ENCODE measurements at places on chromosomes 6 and 20.

GRCh38 chr6:15358579-15359327 lies 112.9 kb downstream of the JARID2 start:
- no peak for DNase-seq
- no peaks in the 10 kb centered on the region for H3K27me3 ChIP-seq
- H3K27ac ChIP-seq = peak overlapping the region; percentile 16
- peaks cover 36% of the 10 kb centered on the region for H3K4me1 ChIP-seq

- no peaks in the 10 kb centered on the region for H3K36me3 ChIP-seq
- DNase-seq = no peak
- H3K4me3 ChIP-seq = no peak overlapping the region
- H3K27me3 ChIP-seq = no peaks in the 10 kb centered on the region
- H3K4me1 ChIP-seq = no peaks in the 10 kb centered on the region
- no peak overlapping the region for H3K27ac ChIP-seq
These were observed 286.7 kb upstream of the POU3F2 start for GRCh38 chr6:98547634-98548033.

GRCh38 chr6:165451838-165452237 lies 142.4 kb upstream of the C6orf118 start:
- no peaks in the 10 kb centered on the region for H3K27me3 ChIP-seq
- H3K4me3 ChIP-seq = no peak overlapping the region
- no peaks in the 10 kb centered on the region for H3K4me1 ChIP-seq
- H3K36me3 ChIP-seq = no peaks in the 10 kb centered on the region
- no peak overlapping the region for H3K27ac ChIP-seq

- no peak overlapping the region for H3K27ac ChIP-seq
- H3K36me3 ChIP-seq = no peaks in the 10 kb centered on the region
These were observed 155.8 kb downstream of the PDE7B start for GRCh38 chr6:136007345-136007744.

DNA sequence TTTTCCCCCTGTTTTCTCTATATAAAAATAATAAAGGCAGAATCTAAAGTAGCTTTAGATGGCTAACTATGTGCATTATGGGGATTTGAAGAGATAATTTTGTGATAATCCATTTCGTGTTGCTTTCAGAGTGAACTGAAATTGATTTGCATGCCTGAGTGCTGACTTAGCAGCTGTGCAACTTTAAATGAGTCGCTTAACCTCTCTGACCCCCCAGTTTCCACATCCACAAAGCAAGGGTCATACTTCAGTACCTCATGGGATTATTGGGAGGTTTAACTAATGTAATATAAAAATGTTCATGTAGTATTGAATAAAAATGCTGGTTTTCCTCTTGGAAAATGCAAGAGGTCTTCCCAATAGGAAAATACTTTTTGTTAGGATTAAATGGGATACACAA lies 63.8 kb upstream of the FABP7 start:
- H3K4me3 ChIP-seq = no peak overlapping the region
- no peaks in the 10 kb centered on the region for H3K4me1 ChIP-seq
- peaks cover 9% of the 10 kb centered on the region for H3K27me3 ChIP-seq
- DNase-seq = no peak
- H3K27ac ChIP-seq = no peak overlapping the region

DNA sequence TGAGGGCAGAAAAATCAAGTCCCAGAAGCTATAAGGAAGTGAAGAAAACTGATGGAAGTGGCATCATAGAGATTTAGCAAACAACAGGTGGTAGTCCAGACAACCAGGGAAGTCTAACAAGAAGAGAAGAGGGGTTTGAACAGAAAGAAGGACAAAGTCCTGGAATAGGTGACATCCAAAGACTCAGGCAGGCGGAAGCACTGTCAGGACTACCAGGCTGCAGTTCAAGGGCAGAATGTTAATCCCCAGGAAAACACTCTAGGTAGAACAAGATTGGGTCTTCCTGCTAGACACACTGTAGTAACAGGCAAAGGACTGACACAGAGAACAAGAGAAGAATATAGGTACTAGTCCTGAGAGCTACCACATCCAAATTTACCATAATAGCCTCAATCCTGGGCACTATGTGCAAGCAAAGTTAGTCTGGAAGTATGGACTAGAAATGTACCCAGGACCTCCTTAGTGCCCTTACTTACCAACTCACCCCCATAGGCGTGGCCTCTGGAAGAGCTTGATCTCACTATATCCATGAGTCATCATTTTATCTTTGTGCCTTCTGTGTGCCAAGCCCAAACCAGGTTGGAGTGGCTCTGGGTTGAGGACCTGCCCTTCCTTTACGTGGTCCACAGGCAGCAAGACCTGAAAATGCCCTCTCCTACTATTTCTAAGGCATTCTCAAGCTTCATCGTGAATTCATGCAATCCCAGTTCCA lies 2.2 kb upstream of the EPB41L2 start:
- H3K27ac ChIP-seq = no peak overlapping the region
- H3K27me3 ChIP-seq = peaks cover 16% of the 10 kb centered on the region
- peaks cover 21% of the 10 kb centered on the region for H3K4me1 ChIP-seq
- DNase-seq = no peak
- H3K36me3 ChIP-seq = no peaks in the 10 kb centered on the region

- no peak for DNase-seq
- no peaks in the 10 kb centered on the region for H3K36me3 ChIP-seq
- H3K27me3 ChIP-seq = no peaks in the 10 kb centered on the region
- H3K27ac ChIP-seq = no peak overlapping the region
- no peak overlapping the region for H3K4me3 ChIP-seq
These were observed 49.1 kb upstream of the OPRM1 start for GRCh38 chr6:153989989-153990388.

DNA sequence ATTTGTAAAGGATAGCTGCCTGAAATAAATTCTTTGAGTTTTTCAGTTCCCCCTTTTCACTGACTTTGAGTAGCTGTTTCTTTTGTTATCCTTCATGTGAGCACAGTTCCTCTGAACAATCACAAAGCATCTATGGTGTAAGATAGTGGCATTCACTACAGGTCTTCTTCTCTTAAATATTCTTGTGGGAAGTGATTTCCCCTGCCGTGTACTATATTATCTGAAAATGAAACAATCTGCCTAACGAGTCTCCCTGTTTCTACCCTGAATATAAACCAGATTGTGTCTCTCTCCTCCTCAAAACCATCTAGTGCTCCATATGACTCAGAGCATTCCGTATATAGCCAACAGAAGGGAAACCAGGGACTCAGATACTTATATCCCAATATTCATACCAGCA lies 380.1 kb upstream of the SOX4 start:
- DNase-seq = no peak
- H3K36me3 ChIP-seq = peaks cover 10% of the 10 kb centered on the region
- H3K27ac ChIP-seq = no peak overlapping the region

Data from activated CD4-positive, alpha-beta T cell treated with anti-CD3 and anti-CD28 coated beads, Interleukin-2, amount 10 ng/mL, durations not matched to agents 7 days and 5 days (primary cell).